ENCODE measurements at places on chromosomes 1 and 21.

- no peak for DNase-seq
These were observed 685 bp upstream of the DDI2 start for GRCh38 chr1:15616373-15617172.

GRCh38 chr1:164706606-164706987 lies 147.6 kb downstream of the PBX1 start:
- DNase-seq, result no peak

GRCh38 chr1:37040773-37041172 lies 6.5 kb upstream of the GRIK3 start:
- DNase-seq, result no peak

DNA sequence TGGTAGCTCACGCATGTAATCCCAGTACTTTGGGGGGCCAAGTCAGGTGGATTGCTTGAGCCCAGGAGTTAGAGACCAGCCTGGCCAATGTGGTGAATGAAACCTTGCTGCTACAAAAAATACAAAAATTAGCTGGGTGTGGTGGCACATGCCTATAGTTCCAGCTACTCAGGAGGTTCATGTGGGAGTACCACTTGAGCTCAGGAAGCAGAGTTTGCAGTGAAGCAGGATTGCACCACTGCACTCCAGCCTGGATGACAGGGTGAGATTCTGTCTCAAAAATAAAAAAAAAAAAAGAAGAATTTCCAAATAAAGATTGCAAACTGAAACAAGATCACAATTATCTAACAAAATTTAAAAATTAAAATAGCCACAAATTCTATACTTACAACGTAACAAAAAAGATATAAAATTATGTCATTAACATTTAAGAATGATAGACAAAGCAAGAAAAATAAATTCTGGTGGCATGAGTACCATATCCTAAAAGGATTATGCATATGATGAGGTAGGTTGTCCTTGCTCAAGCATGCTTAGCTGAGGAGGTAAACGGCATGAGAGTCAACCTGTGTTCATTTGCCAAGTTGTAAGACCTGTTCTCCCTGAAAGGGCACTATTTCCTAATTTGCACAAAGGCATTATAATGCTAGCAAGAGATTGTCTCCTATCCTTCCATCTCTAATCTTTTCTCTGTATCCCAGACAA lies 20.2 kb downstream of the IPP start:
- DNase-seq, result no peak

GRCh38 chr1:209454340-209454994 lies 129.0 kb upstream of the CAMK1G start:
- DNase-seq, result no peak

DNA sequence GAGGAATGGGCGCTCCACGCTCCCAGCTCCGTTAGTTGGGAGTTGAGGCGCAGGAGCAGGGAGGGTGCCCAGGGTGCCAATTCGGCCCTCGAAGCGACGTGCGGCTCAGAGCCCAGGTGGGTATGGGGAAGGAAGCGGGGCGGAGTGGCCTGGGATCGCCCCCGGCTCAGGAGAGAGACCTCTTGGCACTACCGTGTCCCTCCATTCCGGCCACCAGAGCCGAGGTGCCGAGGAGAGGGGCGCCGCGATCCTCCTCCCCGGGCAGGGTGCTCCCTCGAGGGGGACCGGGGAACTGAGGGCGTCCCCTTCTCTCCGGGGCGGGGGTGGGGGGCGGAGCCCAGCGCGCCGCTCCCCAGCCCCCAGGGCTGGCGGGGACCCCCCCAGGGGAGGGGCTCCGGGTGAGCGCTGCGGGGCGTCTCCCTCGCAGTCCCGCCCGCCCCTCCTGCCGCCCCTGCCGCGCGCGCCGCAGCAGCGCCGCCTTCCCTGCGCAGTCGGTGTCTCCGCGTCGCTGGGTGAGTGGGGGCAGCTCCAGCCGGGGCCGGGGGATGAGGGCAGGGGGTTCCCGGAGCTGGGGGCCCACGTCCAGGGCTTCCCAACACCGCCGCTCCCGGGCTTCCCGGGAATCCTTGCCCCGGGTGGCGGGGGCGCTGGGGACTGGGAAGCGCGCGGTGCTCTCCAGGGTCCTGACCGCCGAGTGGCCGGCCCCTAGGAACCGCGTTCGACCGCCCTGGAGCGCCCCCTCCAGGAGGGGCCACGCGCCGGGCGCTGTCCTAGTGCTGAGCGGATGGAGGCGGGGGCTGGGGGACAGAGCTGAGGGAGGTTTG lies at the start of gene HPCA:
HPCA (plus strand) TSS at position 488 of the 824 bp plus-strand sequence. CDS start 2,408 bp downstream, outside the sequence.
- DNase-seq, result no peak

- DNase-seq, result no peak
These were observed 12.8 kb downstream of the S100A7 start for GRCh38 chr1:153447498-153448170.

DNA sequence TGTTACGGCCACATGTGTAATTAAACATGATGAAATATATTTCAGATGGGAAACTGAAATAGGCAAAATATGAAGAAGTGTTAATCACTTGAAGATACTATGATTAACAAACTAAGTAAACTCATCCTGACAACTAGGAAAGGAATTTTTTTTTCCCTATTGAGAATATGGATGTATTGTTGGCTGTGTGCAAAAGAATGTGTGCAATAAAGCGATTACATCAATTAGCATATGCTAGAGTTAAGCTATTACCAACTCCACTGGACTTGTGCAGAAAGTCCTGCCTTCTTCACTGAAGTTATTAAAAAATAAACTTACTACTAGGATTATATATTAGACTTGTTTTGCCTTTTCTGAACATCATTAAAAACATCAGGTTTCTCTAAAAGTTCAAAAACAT lies 143.2 kb upstream of the DMRTA2 start:
- DNase-seq, result no peak

DNA sequence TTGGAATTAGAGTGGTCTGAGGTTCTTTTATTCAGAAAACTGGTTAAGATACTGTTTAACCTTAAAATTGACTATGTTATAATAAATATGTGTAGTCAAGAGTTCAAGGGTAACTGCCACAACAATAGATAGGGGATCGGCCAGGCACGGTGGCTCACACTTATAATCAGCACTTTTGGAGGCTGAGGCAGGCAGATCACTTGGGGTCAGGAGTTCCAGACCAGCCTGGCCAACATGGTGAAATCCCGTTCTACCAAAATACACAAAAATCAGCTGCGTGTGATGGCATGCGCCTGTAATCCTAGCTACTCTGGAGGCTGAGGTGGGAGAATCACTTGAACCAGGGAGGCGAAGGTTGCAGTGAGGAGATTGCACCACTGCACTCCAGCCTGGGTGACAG lies 39.5 kb downstream of the PDC start:
- DNase-seq, result no peak

DNA sequence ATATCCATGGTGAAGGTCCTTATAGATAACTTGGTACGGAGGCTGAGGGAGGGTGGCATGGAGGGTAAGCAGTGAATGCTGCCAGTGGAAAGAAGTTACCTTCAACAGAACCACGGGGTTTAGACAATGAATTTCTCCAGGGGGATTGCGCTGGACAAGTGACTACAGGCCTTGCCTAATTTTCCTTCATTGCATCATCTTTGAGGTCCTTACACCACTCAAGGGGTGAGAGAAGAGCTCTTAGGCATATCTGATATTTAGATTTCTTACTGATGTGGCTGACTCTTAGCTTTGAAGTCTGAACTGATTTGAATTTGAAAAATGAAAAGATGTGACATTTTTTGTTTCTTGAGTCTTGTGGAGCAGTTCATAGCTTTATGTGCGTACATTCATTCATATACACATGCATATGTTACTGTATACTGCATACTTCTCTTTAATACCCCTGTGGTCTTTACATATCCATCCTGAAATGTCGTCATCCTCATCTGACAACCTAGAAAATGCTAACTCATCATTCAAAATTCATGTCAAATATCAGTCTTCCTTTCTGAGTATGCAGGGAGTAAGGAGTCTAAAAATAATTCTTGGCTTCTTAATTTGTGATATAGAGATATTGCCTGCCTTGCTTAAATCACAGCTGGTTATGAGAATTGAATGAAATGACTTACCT lies 63.6 kb downstream of the DNM3 start:
- DNase-seq, result no peak

Data from activated T-cell treated with anti-CD3 and anti-CD28 coated beads for 24 hours (primary cell).